ENCODE measurements at places on chromosomes 12 and 14. TPM values are rescaled to one million over a fixed set of nuclear protein-coding genes. Genes with fewer than 3 reads are reported as not detected.

Gene NRIP2
- total RNA-seq, result 3.6 TPM

Gene CAPZA3
- not detected for total RNA-seq

Gene ADAM20
- total RNA-seq, result 2.8 TPM

Gene CLEC9A
- total RNA-seq, result 0.57 TPM

Gene OR10P1
- not detected for total RNA-seq

DNA sequence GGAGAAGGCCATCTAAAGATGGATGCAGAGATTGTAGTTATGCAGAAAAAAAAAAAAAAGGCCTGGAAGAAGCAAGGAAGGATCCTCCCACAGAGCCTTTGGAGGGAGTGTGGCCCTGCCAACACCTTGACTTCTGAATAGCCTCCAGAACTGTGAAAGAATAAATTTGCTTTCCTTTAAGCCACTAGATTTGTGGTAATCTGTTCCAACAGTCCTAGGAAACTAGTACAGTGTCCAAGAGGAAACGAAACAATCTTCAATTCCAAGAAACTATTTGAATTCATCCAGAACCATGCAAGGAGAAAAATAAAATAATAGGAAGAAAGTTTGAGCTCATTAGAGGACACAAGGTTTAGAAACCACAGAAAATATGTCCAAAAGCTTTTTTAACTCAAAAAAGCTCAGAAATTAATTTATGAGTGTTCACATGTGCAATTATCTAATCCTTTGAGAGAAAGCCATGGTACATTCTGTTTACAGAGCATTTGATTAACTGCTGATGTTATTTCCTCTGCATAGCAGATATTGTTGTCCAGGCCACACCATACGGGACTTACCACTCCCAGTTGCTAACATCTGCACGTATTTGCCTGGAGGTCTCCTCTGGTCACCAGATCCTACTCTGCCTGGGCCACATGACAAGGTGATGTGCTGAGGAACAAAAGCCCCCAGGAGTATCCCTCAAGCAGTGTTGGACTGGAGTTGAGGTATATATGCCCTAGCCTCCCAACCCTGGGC, 30.0 kb upstream of the STAB2 start:
- no peak for DNase-seq

DNA sequence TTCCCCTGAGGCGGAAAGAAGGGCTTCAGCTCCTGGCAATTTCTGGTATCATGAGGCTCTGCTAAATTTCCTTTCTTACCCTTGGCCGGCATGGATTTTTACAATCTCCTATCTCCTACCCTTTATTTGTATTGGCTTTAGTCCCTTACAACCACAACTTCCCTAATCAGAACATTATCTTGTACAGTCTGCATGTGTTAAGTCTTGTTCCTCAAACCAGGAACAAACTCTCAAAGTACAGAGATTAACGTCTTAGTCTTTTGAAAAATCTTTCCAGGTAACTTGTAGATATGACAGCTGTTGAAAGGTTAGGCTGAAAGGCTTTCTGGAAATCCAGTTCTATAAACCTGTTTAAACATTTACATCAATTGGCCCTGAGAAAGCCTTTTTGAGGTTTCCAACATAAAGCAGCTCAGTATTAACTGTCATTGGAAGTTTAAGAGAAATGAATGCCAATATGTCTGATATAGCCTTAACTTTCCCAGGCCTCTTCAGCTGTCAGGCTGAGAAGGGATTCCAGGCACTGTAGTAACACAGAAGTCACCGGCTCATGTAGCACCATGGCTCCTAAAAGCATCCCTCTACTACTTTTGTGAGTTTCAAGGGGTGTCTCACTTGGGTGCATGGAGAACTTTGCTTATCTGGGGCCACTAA, 360.5 kb downstream of the FUT8 start:
- no peak for DNase-seq

GRCh38 chr12:19971361-19972280, 396.7 kb upstream of the PDE3A start:
- DNase-seq, result no peak

DNA sequence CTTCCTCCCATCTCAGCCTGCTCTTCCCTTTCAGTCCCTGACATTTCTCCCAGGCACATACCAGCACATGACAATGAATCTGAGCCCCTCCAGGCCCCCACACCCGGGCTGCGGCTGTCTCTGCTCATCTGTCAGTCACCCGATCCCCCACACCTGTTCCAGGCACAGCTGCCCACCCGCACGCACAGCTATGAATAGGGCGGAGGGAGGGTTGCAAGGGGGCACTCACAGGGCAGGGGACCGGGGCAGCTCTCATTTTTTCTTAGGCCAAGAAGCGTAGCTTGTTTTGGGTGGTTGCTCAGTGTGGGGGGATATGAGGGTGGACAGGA, 43.7 kb upstream of the TSPAN9 start:
- DNase-seq, result no peak

- no peak for DNase-seq
Observed at GRCh38 chr12:123143736-123144461, 7.0 kb downstream of the PITPNM2 start.

GRCh38 chr14:81275305-81276072, 54.7 kb upstream of the GTF2A1 start:
- DNase-seq, result no peak

DNA sequence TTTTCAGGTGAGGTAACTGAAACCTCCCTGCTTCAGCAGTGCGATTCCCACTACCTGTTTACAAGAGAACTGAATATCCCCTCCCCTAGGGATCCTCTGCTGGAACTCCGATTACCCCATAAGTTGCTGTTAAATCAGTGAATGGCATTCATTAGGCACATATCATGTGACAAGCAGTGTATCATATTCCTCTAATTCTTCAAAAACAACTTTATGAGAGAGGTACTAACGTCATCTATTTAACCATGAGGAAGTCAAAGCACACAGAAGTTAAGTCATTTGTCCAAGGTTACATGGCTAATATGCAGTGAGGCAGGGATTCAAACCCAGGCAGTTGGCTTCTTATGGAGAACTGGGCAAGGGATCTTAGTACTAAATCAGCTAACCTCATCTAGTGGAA, 43.9 kb upstream of the PCED1B start:
- no peak for DNase-seq

DNA sequence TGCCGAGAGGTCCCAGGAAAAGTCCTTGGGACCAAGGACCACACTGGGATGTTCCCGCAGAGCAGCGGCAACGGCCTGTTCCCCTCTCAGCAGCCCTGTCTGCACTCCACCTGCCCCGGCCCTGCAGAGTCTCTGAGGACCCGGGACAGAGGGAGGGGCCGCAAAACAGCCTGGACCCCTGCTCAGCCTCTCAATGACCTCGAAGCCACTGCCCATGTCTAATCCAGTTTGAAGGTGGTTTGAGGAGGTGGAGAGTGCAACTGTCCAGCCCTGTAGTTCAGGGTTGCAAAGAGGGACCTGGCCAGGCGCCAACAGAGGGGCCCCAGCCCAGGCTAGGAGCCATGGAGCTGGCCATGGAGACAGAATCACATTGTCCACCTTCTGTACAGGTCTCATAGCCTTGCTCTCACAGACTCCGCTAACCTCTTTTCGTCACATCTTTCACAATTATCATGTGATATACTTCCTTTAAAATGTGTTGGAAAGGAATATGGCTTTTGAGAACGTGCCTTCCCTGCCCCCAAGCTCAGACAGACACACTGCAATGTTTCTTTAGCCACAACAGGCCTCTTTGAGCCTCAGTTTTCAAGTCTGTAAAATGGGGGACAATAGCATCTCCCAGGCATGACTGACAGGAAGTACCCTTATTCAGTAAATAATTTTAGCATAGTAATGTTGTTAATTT, 49.3 kb downstream of the ACTN1 start:
- DNase-seq, result no peak

GRCh38 chr12:25276199-25276937, 25.6 kb upstream of the KRAS start:
- DNase-seq, result peak; percentile 59

DNA sequence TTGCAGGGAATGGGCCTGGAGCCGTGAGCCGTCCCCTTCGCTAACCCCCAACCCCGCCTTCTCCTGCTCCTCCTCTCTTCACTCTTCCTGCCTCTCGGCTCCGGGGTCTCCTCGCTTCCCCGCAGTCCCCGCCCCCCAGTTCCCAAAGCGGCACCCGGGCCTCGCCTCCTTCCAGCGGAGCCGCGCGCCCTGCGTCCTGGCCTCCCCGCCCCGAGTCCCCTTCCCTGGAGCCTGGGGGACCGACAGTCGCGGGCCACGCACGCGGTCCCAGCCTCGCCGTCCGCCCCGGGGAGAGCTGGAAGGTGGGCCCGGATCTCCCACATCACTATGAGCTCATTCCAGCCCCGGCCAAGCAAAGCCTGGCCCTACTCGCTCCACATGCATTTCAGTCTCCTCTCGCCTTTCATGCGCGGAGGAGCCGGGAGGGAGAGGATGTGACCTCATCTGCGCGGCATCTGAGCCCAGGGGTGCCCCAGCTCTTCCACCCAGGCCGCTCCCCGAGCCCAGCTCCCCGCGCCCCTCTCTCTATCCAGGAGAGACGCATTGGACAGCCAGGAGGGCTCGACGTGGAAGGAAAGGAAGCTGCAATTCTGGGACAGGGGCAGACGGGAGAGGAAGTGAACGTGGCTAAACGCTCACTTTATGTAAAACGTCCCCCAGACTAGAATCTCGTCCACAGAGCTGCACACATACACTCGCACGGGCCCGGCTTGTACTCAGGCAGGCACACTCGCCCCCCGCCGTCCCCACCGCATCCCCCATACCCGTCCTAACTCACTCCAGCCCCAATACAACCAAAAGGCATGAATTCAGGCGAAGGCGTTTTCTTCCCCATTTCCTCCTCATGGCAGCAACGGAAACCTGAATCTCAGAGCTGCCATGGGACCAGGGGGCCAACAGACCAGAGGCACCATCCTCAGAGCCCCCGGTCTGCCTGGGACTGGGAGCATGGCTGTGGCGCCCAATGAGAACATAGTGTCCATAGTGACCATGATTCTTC, 108.7 kb upstream of the CCND2 start:
- DNase-seq, result no peak

DNA sequence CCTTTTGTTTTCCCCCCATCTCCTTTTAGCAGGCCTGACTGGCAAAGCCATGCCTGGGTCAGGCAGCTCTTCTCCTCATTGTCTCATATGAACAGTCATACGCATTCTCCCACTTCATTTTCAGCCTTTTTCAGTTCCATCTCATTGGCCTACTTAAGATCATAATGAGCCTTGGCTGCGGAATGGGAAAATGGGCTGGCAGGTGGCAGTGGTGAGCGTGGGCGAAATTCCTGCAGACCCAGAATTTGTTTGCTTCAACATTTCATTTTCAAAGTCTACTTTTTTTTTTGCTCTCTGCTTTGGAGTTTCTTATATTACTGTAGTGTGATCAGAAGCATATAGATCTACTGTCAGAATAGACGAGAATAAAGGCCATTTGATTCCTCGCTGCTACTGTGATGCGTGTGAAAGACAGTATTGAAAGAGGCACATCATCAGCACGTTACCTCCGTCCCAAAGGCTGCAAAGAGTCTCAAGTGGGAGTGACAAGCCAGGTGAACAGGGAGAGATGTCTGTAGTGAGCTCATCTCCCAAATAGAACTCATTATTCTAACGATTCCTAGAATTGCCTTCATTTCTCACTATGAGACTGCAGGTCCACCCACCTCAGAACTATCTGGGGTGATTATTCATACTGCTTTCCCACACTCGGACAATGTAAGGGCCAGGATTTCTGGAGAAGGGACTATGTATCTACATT, 73.7 kb downstream of the TBK1 start:
- no peak for DNase-seq

DNA sequence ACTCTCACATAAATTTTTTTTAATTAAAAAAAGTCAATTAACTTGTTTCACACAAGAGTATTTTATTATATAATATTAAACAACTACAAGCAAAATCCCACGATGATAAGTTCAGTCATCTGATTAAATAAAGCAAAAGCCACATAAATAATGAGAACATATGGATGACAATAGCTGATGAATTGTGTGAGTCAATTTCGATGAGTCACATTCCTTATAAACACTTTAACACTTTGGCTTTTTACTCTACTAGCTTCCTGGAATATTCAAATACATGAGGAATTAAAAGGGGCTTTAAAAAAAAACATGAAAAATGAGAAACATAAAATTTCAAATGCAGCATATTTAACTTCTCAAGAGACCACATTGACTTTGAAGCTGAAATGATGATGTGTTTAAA, 95.3 kb downstream of the BCAT1 start:
- no peak for DNase-seq
